A172 (cell line): ENCODE measurements at places on chromosomes 5 and 9. TPM values are rescaled to one million over a fixed set of nuclear protein-coding genes. Genes with fewer than 3 reads are reported as not detected.
A peak's percentile ranks its signal among the peaks of the same experiment; 100 is the strongest.

ADAMTSL1 gene
- total RNA-seq, result 5.3 and 11.4 TPM in 2 replicates

DOCK2 gene
- 63.1 and 68.9 TPM in 2 replicates for total RNA-seq

VLDLR gene
- total RNA-seq, result 1.8 and 3.8 TPM in 2 replicates

C7 gene
- not detected in 2 replicates for total RNA-seq

CARD9 gene
- total RNA-seq, result 0.95 and 1.1 TPM in 2 replicates

BTNL9 gene
- not detected in 2 replicates for total RNA-seq

PCDHA4 gene
- total RNA-seq, result 1.9 and 2.6 TPM in 2 replicates

ECSCR gene
- 0.62 and 1.8 TPM in 2 replicates for total RNA-seq

OLFML2A gene
- total RNA-seq, result 12.0 and 18.0 TPM in 2 replicates

SLCO6A1 gene
- total RNA-seq, result not detected in 2 replicates

DNA sequence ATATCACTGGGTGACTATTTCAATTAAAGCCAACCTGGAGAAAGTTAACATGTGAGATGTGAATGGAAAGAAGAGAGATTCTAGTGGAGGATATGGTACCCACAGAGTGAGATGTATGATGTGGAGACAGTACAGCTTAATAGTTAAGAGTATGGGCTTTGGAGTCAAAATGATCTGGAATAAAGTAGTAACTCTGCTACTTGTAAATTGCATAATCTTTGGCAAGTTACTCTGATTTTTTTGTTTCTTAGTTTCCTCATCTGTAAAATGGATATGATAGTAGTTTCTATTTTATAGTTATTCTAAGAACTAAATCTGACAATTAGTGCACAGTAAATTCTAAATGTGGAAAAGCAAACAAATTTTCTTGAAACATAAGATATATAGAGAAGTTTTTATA lies 79.2 kb downstream of the ISOC1 start:
- no peak for DNase-seq

GRCh38 chr5:6349387-6349786 lies 29.0 kb downstream of the MED10 start:
- no peak for DNase-seq

GRCh38 chr5:159814805-159815585 lies 101.3 kb upstream of the ADRA1B start:
- DNase-seq, result no peak

GRCh38 chr5:172458976-172459782 lies 4.9 kb upstream of the SH3PXD2B start:
- DNase-seq, result no peak

DNA sequence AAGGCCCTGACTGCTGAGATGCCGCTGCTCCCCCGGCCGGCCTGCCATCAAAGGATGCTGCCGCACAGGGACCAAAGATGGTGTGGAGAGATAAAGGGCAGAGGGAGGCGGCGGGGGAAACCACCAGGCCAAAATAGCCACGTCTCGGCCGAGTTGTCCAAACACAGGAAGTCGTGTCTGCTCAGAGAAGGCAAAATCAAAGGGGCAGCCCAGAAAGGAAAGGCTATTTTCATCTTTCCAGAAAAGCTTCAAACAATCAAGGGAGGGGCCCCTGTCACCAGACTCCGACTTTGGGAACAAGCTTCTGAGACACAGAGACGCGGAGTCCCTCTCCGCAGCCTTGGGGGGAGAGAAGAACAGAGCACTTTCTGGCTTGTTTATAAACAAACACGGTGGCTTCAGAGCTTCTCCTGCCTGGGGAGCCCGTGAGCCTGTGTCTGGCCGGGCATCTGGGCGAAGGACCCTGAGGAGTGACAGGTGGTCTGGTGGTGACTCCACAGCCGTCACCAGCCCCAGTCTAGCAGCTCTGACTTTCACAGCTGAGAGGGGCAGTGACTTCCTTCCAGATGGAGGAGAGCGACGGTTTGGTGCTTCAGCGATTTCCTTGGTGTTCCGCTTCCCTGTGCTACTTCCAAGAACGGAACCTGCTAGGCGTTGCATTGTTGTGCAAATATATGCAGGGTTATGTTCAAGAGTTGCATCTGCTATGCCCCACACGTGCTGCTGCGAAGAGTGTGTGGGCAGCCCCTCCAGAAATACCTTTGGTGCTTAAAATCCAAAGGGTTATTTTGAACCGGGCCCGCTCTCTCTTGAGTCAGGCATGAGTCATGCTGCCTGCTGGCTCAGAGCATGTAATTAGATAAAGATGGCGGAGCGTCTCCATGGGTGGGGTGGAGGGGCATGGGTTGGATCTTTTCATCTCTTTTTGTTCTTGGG lies 24.0 kb downstream of the ADAMTSL2 start:
- DNase-seq, result peak; percentile 90

GRCh38 chr5:136028782-136029742 lies at the start of gene TGFBI:
TGFBI (plus strand) TSS chr5:136028988; CDS start chr5:136029056, 68 bp downstream.
- no peak for DNase-seq

DNA sequence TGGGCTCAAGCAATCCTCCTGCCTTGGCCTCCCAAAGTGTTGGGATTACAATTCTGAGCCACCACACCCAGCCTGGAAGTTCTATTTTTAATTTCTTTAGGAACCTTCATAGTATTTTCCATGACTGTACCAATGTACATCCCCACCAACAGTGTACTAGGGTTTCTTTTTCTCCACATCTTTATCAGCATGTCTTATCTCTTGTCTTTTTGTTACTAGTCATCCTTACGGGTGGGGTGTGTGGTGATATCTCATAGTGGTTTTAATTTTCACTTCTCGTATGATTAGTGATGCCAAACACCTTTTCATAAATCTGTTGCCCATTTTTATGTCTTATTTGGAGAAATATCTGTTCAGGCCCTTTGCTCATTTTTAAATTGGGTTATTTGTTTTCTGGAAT lies 123.0 kb upstream of the MEF2C start:
- no peak for DNase-seq

- no peak for DNase-seq
Measured at GRCh38 chr9:129280623-129281271, 102.7 kb upstream of the IER5L start.

- DNase-seq, result no peak
Measured at GRCh38 chr5:31390256-31390655, 141.6 kb downstream of the DROSHA start.
